Thyroid gland (tissue), 4 donors: ENCODE measurements at places on chromosomes 5 and 9. TPM values are rescaled to one million over a fixed set of nuclear protein-coding genes. Genes with fewer than 3 reads are reported as not detected.

DNA sequence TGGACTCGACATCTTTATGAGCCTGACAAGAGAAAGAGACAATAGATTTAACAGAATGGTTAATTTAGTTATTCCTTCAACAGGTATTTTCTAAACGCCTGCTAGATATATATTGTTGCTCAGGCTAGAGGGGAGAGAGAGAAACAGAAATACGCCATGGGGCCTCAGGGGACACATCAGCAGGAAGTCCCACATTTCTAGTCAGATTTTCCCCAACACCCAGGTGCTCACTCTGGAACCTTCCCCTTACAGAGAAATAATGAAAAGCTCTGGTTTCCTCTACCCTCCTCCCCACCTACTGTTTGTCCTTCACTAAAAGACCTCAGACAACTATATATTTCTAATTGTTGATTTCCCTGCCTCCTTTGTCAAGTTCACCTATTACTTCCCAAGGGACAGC, 130.3 kb upstream of the TBC1D2 start:
- H3K36me3 ChIP-seq, result no peaks in the 10 kb centered on the region
- no peak overlapping the region for H3K4me3 ChIP-seq
- DNase-seq, result no peak

DNA sequence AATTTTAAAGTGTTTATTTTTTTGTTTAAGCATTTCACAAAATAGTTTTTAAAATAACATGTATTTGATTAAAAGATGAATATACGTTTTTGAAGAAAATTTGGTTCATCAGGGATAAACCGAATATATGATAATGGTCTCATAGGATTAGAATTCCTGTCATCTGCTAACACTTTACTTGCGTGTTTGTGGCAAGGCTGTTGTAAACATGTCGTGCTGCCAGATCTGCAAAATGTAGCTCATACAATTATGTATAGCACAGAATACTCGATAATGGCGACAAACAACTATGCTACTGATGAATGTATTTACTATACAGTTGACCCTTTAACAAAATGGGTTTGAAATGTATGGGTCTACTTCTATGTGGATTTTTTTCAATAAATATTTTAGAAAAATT, 7.2 kb upstream of the TXNDC8 start:
- no peaks in the 10 kb centered on the region for H3K4me1 ChIP-seq
- no peak overlapping the region for H3K27ac ChIP-seq
- DNase-seq, result no peak
- no peaks in the 10 kb centered on the region for H3K36me3 ChIP-seq

- H3K4me3 ChIP-seq, result no peak overlapping the region
- H3K27me3 ChIP-seq, result no peaks in the 10 kb centered on the region
- H3K4me1 ChIP-seq, result no peaks in the 10 kb centered on the region
- H3K36me3 ChIP-seq, result no peaks in the 10 kb centered on the region
- no peak for DNase-seq
Observed at GRCh38 chr5:115392611-115393010, 96.2 kb upstream of the CCDC112 start.

DNA sequence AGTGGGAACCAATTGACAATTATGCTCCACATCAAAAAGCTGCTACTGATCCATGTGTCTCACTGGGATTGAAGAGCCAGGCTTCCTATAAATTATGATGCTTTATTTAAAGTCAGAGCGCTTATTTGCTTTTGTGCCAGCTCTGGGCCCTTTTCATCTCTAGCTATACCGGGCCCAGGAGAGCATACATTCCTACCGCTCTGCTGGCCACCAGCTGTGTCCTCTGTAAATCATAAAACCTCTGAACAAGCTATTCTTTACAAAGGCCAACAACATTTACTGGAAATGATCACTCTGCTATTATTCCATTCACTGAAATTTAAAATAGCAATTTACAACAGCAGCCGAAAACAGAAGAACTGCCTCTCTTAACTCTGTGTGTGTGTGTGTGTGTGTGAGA, 86.6 kb downstream of the ZNF608 start:
- H3K36me3 ChIP-seq, result no peaks in the 10 kb centered on the region
- peaks cover 81% of the 10 kb centered on the region for H3K4me1 ChIP-seq
- no peaks in the 10 kb centered on the region for H3K27me3 ChIP-seq
- DNase-seq, result no peak
- H3K27ac ChIP-seq, result peak overlapping the region; percentile 82

GRCh38 chr9:38405785-38406184, 13.3 kb downstream of the ALDH1B1 start:
- peaks cover 26% of the 10 kb centered on the region for H3K4me1 ChIP-seq
- H3K4me3 ChIP-seq, result no peak overlapping the region
- no peaks in the 10 kb centered on the region for H3K27me3 ChIP-seq
- H3K27ac ChIP-seq, result no peak overlapping the region
- no peak for DNase-seq

GRCh38 chr9:137445930-137446431, 4.8 kb upstream of the ENTPD8 start:
- H3K4me1 ChIP-seq, result peaks cover 17% of the 10 kb centered on the region
- peak; percentile 18 for DNase-seq
- H3K36me3 ChIP-seq, result no peaks in the 10 kb centered on the region
- H3K4me3 ChIP-seq, result no peak overlapping the region
- H3K27me3 ChIP-seq, result no peaks in the 10 kb centered on the region

DNA sequence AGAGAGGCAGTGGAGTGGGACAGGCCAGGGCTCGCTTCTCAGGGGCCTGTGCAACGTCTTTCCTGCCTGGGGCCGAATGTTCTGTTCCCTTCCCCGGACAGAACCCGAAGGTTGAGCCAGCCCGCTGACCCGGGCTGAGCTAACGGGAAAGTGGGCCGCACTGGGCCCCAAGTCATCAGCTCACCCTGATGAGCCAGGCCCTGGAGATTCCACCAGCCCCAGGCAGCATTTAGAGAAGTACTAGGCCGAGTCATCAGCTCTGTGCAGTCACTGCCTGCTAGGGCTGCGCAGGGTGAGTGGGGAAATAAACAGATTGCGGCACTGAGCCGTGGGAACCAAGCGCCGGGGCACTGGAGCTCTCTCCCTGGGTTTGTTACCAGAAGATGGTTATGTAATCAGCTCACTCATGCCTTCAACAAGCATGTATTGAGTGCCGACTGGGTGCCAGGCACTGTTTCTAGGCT, 29.1 kb upstream of the DUSP1 start:
- DNase-seq, result peak; percentile 27
- H3K27me3 ChIP-seq, result no peaks in the 10 kb centered on the region
- no peaks in the 10 kb centered on the region for H3K36me3 ChIP-seq
- no peaks in the 10 kb centered on the region for H3K4me1 ChIP-seq
- H3K27ac ChIP-seq, result no peak overlapping the region

DNA sequence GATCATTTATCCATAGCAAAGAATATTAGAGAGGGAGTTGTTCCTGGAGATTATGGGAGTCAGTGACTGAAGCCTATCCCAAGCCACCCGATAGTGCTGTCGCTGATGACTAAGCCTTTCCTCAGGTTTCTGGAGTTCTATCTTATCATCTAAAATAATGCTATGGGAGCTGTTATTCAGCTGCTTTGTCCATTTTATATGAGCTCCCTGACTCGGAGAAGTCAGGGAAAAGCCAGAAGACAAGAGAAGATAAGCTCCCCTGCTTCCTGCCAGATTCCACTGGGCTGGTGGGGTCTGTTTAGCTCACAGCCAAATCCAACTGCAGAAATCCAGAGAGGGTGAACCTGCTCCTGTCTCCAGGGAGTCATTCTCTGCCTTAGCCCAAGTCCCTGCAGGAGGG, 148.2 kb downstream of the DROSHA start:
- H3K27ac ChIP-seq, result no peak overlapping the region
- H3K4me1 ChIP-seq, result no peaks in the 10 kb centered on the region
- DNase-seq, result no peak
- H3K36me3 ChIP-seq, result no peaks in the 10 kb centered on the region
- no peak overlapping the region for H3K4me3 ChIP-seq
- H3K27me3 ChIP-seq, result no peaks in the 10 kb centered on the region

DNA sequence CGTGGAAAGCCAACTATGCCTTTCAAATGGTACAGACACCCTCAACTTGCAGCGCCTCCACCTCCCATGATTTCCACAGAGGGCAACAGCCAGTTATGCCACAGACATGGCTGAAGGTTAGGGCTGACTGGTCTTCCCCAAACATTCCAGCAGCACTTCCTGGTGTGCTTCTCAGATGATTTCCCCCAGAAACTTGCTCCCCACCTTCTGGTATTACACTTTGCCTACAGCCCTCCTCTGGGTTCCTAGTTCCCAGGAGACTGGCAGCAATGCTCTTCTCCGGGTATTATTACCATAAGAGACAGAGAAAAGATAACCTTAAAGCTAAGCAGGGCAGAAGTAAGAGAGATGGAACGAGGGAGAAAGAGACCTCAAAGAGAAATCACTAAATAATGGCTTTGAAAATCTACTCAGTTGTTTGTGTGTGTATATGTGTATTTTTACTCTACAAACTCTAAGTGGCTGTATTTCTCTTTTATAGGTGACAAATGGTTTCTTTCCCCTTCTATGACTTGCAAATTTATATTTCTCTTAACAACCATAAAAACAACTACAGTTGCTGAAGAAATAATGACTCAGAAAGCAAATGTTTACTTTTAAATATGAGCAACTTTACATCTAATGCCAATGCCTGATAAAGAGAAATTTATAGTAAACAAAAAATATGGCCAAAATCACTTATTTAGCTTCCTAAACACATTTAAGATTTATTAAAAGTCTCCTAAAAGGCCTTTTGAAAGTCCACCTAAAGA, 133.8 kb downstream of the PDE4D start:
- no peak overlapping the region for H3K27ac ChIP-seq
- no peaks in the 10 kb centered on the region for H3K4me1 ChIP-seq
- no peak overlapping the region for H3K4me3 ChIP-seq
- no peaks in the 10 kb centered on the region for H3K36me3 ChIP-seq

- no peak overlapping the region for H3K4me3 ChIP-seq
- peak overlapping the region; percentile 88 for H3K27ac ChIP-seq
- no peak for DNase-seq
- no peaks in the 10 kb centered on the region for H3K36me3 ChIP-seq
Observed at GRCh38 chr9:73037613-73038012, 84.8 kb upstream of the ALDH1A1 start.

DNA sequence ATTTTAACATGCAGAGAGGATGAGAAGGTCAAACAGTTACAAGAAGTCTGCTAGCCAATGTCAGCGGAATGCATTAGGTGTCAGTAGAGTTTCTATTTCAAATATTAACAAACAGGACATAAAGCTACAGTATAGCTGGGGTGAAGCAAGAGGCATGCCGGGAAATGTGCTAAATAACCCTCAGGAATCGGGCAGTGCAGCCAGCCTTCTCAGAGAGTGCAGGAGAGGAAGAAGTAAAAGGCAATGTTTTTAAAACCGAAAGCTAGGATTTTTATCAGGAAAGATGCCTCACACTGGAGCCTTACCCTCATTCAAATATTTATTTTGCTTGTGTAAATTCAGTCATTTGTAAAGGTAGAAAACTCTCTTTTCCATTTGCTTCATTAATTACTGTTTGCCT, 59.1 kb upstream of the SH3GL2 start:
- DNase-seq, result no peak
- no peaks in the 10 kb centered on the region for H3K36me3 ChIP-seq
- H3K27me3 ChIP-seq, result no peaks in the 10 kb centered on the region
- no peak overlapping the region for H3K4me3 ChIP-seq

PCDHGB6 gene
- total RNA-seq, result 9.5 TPM

SPINK6 gene
- not detected for total RNA-seq

SPINK5 gene
- total RNA-seq, result not detected

SLC6A3 gene
- 0.54 TPM for total RNA-seq

TMC1 gene
- total RNA-seq, result not detected

CCL19 gene
- not detected for total RNA-seq
